Large intestine (tissue), 12 donors: ENCODE measurements at places on chromosomes 2 and 18. TPM values are rescaled to one million over a fixed set of nuclear protein-coding genes. Genes with fewer than 3 reads are reported as not detected.

DNA sequence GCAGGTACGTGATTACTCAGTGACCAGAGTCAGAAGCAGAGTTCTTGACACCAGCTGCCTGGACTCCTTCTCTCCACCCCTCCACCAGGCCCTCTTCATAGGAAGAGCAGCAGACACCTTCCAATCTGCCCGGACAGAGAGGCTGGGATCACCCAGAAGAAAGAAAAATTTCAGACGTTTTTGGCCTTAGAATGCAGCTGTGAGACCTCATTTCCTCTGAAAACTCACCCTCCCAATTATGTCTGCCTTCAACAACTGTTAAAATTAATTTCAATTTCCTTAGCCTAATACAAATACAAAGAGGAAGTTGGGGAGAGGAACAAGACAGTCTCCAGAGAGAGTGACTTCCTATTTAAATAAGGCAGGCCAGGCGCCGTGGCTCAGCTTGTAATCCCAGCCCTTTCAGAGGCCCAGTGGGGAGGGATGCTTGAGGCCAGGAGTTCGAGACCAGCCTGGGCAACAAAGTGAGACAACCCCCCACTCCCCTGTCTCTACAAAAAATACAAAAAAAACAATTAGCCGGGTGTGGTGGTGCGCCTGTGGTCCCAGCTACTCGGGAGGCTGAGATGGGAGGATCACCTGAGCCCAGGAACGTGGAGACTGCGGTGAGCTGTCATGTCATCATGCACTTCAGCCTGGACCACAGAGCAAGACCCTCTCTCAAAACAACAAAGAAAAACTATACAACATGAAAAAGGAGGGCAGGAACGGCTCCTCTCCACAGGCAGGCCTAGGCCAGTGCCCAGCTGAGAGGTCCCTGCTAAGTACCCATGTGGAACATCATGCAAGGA, 1.6 kb downstream of the SLC66A2 start:
- no peaks in the 10 kb centered on the region for H3K27me3 ChIP-seq
- peak overlapping the region; percentile 51 for H3K4me3 ChIP-seq
- H3K4me1 ChIP-seq = peaks cover 22% of the 10 kb centered on the region
- no peak overlapping the region for H3K27ac ChIP-seq
- H3K36me3 ChIP-seq = peaks cover 15% of the 10 kb centered on the region

DNA sequence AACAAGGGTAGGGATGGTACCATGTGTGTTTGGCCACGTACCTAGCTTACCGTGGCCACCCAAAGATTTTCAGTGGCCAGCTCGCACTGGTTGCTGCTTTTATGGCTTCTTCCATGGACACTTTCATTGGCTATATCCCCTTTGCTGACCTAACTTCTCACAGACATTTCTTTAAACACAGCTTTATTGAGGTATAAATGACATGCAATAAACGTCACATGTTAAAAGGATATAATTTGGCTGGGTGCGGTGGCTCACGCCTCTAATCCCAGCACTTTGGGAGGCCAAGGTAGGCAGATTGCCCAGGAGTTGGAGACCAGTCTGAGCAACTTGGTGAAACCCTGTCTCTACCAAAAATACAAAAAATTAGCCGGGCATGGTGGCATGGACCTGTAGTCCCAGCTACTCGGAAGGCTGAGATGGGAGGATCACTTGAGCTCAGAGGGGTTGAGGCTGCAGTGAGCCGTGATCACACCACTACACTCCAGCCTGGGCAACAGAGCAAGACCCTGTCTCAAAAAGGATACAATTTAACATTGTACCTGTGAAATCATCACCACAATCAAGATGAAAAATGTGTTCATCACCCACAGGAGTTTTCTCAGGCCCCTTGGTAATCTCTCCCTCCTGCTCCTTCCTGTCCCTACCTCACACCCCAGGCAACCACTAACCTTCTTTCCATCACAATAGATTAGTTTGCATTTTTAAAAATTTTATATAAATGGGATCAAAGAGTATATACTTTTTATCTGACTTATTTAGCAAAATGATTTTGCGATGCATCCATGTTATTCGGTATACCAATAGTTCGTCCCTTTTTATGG, 127.8 kb upstream of the PPP1CB start:
- no peak overlapping the region for H3K27ac ChIP-seq
- H3K4me1 ChIP-seq = peaks cover 36% of the 10 kb centered on the region
- no peaks in the 10 kb centered on the region for H3K27me3 ChIP-seq
- H3K4me3 ChIP-seq = no peak overlapping the region

- no peak overlapping the region for H3K27ac ChIP-seq
- H3K36me3 ChIP-seq = no peaks in the 10 kb centered on the region
- DNase-seq = no peak
Observed at GRCh38 chr2:120779781-120780283, 44.2 kb downstream of the GLI2 start.

DNA sequence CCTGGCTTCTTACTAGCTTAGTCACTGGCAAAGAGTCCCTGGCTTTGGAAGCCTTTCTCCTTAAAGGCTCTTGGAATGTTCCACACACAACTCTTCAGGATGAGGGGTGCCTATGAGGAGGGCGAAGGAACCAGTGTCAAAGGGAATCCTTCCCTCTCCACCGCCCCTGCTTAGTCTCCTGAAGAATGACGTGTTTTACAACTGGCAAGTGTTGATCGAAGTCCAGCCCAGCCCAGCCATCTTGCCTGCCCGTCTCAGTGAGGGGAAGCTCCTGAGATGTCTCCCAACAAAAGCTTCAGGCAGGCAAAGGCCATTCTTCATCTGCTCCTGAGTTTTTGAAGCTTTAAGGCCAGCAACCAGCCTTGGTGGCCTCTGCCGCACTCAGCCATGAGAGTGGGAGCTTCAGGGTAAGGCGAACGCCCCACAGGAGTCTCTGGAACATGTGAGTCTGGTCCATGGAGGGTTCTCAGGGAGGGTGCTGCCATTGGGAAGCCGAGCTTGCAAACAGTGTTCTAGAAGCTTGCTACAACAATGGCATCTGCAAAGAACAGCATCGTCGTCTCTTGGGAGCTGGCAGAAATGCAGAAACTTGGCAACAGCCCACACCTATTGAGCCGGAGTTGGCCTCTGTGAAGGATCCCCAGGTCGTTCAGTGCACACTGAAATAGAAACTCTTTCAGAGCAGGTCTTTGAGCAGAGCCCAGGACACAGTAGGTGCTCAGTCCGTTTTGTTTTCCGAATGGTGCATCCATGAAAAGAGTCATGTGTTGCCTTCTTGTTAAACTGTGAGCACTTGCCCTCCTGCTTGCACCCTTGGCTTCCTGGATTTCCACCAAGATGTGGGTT, 220.7 kb downstream of the SEPTIN10 start:
- H3K36me3 ChIP-seq = no peaks in the 10 kb centered on the region
- no peak overlapping the region for H3K27ac ChIP-seq
- no peaks in the 10 kb centered on the region for H3K27me3 ChIP-seq
- no peak overlapping the region for H3K4me3 ChIP-seq
- DNase-seq = peak; percentile 23
- H3K4me1 ChIP-seq = no peaks in the 10 kb centered on the region

- no peak for DNase-seq
- no peaks in the 10 kb centered on the region for H3K27me3 ChIP-seq
- H3K27ac ChIP-seq = no peak overlapping the region
- no peak overlapping the region for H3K4me3 ChIP-seq
- H3K36me3 ChIP-seq = no peaks in the 10 kb centered on the region
Observed at GRCh38 chr2:100034431-100034830, 108.0 kb downstream of the AFF3 start.

DNA sequence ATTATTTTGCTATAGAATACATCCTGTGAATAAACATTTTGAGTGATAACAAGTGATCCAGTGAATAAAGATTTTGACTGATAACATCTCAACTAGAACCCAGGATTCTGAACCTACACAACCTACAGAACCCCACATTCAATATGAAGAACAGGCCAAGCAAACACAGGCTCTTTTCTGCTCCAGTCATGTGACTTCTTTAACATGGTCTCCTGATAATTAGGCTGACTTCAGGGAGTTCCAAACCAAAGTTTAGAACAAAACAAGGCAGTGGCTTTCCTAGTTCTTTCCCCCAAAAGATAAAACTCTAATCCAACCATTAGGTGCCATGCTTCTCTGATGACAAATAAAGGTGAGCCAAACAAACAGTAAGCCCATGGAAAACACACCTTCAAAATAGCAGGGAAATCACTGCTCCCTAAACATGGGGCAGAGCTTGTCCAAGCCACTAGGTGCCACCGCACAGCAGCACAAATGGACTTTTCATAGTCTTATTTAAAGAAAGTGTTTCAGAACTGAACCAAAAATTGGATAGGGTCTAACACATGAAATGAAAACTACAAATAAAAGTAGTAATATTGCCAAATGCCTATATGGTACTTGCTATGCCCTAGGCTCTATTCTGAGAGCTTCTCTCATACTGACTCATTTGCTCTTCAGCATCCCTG, 95.3 kb downstream of the EVA1A start:
- H3K27ac ChIP-seq = no peak overlapping the region
- H3K36me3 ChIP-seq = no peaks in the 10 kb centered on the region
- no peaks in the 10 kb centered on the region for H3K27me3 ChIP-seq
- DNase-seq = no peak
- no peak overlapping the region for H3K4me3 ChIP-seq

GRCh38 chr2:131588152-131588873, 60.6 kb downstream of the CCDC74A start:
- H3K27ac ChIP-seq = no peak overlapping the region
- no peaks in the 10 kb centered on the region for H3K4me1 ChIP-seq
- H3K36me3 ChIP-seq = no peaks in the 10 kb centered on the region
- no peaks in the 10 kb centered on the region for H3K27me3 ChIP-seq

- DNase-seq = no peak
- no peak overlapping the region for H3K4me3 ChIP-seq
- H3K36me3 ChIP-seq = no peaks in the 10 kb centered on the region
- H3K27ac ChIP-seq = no peak overlapping the region
- no peaks in the 10 kb centered on the region for H3K27me3 ChIP-seq
Observed at GRCh38 chr2:101717071-101717845, 19.8 kb downstream of the MAP4K4 start.

DNA sequence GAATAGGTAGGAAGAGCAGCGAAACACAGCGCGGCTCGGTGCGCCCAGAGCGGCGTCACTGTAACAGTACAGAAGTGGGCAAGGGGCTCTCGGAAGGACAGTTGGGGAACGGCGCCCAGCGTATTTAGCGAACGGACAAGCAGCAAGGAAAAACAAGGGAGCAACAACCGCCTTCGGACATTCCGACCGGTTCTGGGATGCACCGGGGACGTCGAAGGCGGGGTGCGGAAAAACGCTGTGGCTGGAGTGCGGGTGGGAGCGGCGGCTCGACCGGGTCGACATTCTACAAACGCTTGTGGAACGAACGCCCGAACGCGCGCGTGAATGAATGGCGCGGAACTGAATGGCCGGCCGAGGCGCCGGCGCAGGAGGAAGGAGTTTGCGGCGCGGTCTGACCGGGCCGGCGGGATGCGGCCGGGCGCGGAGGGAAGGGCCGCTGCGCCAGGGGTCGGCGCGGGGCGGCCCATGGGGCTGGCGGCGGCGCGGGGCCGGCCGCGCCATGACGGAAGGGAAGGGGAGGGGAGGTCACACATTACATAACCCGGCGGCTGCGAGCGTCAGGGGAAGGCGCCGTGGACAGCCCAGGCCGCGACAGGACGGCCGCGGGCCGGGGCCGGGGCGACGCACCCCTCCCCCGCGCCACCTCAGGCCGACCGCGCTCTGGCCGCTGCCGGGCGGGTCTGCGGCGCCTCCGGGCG, 605 bp downstream of the REV1 start:
- H3K4me3 ChIP-seq = peak overlapping the region; percentile 92
- peak; percentile 69 for DNase-seq
- H3K27me3 ChIP-seq = no peaks in the 10 kb centered on the region

DNA sequence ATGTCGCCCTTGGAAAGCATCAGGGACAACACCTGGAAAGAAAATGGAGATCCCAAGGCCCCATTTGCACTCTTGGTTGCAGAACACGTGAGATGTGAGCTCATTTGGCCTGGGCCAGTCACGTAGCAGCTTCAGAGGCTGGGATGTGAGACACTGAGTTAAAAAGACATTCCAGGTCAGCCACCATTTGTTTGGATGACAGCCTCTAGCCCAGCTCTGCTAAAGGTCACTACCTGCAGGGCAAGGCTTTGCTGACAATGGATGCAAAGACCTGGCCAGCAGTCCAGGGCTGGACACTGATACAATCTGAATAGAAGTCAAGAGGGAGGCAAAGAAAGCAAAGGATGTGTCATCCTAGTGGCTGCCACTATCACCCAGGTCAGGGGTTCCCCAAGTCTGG, 83.9 kb upstream of the LRPPRC start:
- no peaks in the 10 kb centered on the region for H3K27me3 ChIP-seq
- H3K27ac ChIP-seq = no peak overlapping the region
- H3K36me3 ChIP-seq = no peaks in the 10 kb centered on the region
- no peak for DNase-seq
- H3K4me1 ChIP-seq = no peaks in the 10 kb centered on the region

- peaks cover 6% of the 10 kb centered on the region for H3K27me3 ChIP-seq
- H3K36me3 ChIP-seq = no peaks in the 10 kb centered on the region
- no peak for DNase-seq
- no peak overlapping the region for H3K4me3 ChIP-seq
- H3K4me1 ChIP-seq = peaks cover 10% of the 10 kb centered on the region
Observed at GRCh38 chr2:240921311-240921994, 15.3 kb downstream of the CROCC2 start.

- H3K4me1 ChIP-seq = peaks cover 14% of the 10 kb centered on the region
- no peak overlapping the region for H3K4me3 ChIP-seq
- DNase-seq = no peak
- H3K27me3 ChIP-seq = no peaks in the 10 kb centered on the region
Observed at GRCh38 chr2:205760157-205760556, 77.9 kb downstream of the NRP2 start.

Gene ADAM17
- polyA plus RNA-seq = 21.1 TPM

Gene RNU2-63P
- not detected for polyA plus RNA-seq

Gene PLGLB2
- 2.4 TPM for polyA plus RNA-seq

Gene KCNE4
- polyA plus RNA-seq = 3.4 TPM

Gene CXCR1
- polyA plus RNA-seq = 0.01 TPM

Gene CLEC4F
- polyA plus RNA-seq = 2.9 TPM

Gene DUSP2
- 4.0 TPM for polyA plus RNA-seq
